ENCODE measurements at places on chromosomes 7 and 10.

GRCh38 chr7:116139007-116139406 is 71.3 kb upstream of the TES start:
- no peak for DNase-seq

DNA sequence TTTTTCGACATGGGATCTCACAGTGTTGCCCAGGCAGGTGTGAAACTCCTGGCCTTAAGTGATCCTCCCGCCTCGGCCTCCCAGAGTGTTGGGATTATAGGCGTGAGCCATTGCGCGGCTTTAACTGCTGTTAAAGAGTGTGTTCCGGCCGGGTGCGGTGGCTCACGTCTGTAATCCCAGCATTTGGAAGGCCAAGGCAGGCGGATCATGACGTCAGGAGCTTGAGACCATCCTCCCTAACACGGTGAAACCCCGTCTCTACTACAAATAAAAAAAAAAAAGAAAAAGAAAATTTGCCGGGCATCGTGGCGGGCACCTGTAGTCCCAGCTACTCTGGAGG is 1.1 kb downstream of the RABGEF1 start:
- no peak for DNase-seq

DNA sequence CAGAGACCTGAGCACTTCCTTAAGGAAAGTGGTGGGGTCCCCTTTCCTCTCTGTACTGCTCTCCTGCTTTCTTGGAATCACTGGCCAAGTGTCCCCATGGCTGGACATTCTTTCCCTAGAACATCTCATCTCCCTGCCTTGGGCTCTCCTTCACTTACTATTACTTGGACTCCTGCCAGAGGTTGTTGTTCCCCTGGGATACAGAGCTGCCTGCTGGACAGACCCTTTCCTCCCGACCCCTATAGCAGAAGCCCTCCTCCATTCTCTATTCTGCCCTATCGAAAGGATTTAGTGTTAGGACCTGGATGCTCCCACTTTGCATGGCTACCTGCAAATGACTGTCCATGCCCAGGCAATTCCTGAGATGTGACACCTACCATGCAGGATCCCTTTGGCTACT is 164.3 kb upstream of the PODXL start:
- no peak for DNase-seq

DNA sequence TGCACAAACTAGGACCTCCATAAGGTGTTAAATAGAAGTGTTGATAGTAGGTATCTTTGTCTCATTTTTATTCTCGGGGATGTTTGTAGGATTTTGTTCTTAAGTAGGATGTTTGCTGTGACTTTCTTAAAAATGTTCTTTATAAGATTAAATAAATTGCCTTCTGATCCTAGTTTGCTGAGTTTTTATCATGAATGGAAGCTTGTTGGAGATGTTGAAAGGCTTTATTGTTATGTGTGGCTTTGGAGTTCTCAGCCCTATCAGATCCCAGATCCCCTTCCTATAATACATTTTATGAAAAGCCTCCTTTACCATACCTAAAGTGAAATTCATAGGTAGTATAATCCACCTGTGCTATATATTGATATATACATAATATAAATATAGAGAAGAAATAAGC is 40.1 kb downstream of the NHLRC2 start:
- no peak for DNase-seq

GRCh38 chr7:111841596-111842205 is 279.4 kb upstream of the IMMP2L start:
- no peak for DNase-seq

GRCh38 chr10:2294739-2295138 is 557.4 kb upstream of the ADARB2 start:
- no peak for DNase-seq

GRCh38 chr7:30612658-30613265 is 18.1 kb downstream of the GARS1 start:
- DNase-seq: no peak

DNA sequence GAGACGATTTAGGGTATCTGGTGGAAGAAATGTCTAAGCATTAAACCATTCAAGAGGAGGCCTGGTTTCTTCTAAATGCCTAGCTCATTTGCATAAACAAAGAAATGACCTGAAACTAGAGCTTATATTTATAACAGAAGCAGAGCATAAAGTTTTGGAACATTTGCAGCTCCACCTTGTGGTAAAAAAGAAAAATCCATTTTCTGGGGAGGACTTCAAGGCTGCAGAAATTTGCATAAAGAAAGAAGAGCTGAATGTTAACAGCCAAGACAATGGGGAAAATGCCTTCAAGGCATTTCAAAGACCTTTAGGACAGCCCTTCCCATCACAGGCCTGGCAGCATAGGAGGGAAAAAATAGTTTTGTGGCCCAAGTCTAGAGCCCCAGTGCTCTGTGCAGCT is 362.0 kb downstream of the ZNF248 start:
- DNase-seq: peak; percentile 1

GRCh38 chr10:97596101-97597082 is 6.9 kb downstream of the C10orf62 start:
- peak; percentile 45 for DNase-seq

- DNase-seq: peak; percentile 30
Observed at GRCh38 chr7:79749856-79750255, 296.4 kb upstream of the MAGI2 start.
